Ammon's horn (tissue), 1 donor: ENCODE measurements at places on chromosomes 6 and 20.

- DNase-seq: no peak
Measured at GRCh38 chr20:21286775-21287174, 16.4 kb upstream of the XRN2 start.

GRCh38 chr6:130947464-130947863 lies 115.6 kb downstream of the EPB41L2 start:
- no peak for DNase-seq

DNA sequence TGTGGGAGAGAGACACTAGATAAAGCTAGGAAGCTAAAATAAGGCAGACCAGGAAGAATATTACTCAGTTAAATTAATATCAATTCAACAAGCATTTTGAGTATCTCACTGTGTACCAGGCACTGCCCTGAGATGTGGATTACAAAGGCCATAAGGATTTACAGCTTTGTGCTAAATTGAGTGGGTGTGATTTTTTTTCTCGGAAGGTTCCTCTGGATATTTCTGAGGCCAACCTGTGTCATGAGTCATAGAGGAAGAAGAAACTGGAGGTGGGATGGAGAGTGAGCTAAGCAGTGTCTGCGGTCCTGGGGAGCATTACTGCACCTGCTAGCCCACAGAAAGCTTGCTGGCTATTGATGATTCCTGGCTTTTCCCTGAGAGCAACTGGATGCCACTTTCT lies 135.2 kb downstream of the RFPL4B start:
- no peak for DNase-seq

GRCh38 chr6:89928604-89929003 lies 34.3 kb downstream of the GJA10 start:
- DNase-seq: no peak

GRCh38 chr6:125277838-125278237 lies 23.9 kb downstream of the HDDC2 start:
- DNase-seq: no peak

DNA sequence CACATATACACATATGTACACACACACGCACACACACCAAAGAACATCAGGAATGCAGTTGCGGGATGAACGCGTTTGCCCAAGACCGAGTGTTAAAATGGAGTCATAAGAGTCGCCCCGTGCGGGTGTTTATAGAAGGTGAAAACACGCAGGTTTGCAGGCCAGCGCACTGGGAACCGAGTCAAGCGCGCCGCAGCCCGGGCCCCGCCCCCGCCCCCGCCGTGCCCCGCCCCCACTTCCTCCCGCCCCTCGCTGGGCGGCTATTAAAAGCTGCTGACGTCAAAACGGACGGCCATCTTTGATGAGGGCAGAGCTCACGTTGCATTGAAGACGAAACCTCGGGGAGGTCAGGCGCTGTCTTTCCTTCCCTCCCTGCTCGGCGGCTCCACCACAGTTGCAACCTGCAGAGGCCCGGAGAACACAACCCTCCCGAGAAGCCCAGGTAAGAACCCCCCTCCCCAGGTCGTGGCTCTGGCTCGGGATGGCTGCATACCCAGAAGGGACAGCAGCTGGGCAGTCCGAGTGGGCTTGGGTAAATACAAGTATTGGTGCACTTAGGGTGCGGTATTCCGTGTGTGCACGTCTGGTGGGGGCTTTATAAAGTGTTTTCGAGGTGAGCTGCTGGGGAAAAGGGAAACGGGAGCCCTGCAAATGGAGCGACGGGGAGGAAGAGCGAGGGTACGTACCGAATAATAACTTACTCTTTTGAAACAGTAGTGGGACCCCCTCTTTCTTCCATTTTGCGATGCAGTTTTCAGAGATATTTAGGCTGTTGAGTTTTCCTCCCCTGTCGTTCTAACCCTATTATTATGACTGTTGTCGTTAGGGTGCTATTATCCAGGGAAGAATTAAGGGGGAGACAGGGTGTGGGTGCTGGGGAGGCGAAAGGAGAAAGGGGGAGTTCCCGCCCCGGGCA lies at the start of gene SNAP25:
SNAP25 (plus strand) TSS at position 295 of the 916 bp plus-strand sequence. CDS start 56,662 bp downstream, outside the sequence.
- peak; percentile 92 for DNase-seq

GRCh38 chr6:152368751-152369624 lies 268.2 kb downstream of the SYNE1 start:
- DNase-seq: peak; percentile 76

GRCh38 chr6:62740171-62740570 lies 454.1 kb upstream of the KHDRBS2 start:
- no peak for DNase-seq

DNA sequence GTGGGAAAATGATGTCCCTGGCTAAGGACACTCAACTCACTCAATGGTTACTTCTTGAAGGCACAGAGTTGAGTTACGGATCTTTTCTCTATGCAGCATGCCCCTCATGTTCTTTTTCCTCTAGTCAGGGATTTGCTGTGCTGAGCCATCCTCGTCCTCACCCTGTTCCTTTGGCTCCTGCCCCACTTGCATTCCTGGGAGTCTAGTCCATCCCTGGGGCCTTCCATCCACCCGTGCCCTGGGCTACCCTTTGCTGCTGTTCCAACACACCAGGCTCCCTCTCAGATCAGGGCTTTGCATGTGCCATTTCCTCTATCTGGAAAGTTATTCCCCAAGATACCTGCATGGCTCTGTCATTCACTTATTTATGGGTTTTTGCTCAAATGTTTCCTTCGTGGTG lies 13.3 kb upstream of the KCNG1 start:
- no peak for DNase-seq

GRCh38 chr20:48492015-48492714 lies 335.6 kb downstream of the PREX1 start:
- no peak for DNase-seq

DNA sequence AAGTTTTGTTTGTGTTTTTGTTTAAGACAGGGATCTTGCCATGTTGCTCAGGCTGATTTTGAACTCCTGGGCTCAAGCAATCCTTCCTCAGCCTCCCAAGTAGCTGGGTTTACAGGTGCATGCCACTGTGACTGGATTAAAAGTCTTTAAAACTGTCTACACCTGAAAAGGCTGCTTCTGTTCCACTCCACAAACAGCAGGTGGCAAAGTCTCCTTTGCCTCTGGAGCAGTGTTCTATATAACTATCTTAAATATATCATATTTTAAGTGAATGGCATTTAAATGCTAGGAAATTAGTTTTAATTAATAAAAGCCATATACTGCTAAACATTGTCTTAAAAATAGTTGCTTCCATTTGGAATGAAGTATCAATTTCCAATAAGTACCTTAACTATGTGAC lies 89.2 kb upstream of the BCLAF1 start:
- no peak for DNase-seq

DNA sequence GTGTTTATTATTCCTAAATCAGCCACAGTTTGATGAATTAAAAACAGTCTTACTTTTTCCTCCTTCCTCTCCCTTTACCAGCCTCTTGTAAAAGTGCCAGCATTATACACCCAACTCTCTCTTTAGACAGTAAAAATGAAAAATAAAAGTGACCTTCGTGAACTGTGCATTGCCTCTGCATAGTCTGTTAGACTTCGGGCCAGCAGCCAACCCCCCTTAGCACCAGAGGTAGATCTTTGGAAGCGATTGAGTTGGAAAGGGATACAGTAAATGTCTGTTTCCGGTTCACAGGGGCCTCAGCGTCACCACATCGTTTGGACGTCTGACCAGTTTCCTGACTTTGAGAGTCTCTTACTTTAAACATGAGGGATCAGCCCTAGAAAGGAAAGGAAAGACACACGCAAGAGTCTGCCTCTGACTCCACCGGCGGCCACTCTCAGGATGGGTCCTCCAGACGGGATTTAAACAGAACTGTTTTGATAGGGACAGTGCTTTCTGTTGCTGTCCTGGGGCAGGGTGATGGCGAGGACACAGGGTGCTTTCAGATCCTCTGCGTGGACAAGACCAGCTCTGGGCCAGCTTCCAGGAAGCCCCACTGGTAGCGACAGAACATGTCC lies 206.6 kb upstream of the PREP start:
- DNase-seq: peak; percentile 29

- DNase-seq: no peak
Measured at GRCh38 chr6:159633196-159633595, 59.8 kb downstream of the SOD2 start.

- no peak for DNase-seq
Measured at GRCh38 chr6:164554226-164554625, 755.2 kb downstream of the C6orf118 start.

GRCh38 chr6:35396991-35397390 lies 54.6 kb downstream of the PPARD start:
- no peak for DNase-seq

- DNase-seq: no peak
Measured at GRCh38 chr6:6218759-6219085, 101.7 kb downstream of the F13A1 start.

DNA sequence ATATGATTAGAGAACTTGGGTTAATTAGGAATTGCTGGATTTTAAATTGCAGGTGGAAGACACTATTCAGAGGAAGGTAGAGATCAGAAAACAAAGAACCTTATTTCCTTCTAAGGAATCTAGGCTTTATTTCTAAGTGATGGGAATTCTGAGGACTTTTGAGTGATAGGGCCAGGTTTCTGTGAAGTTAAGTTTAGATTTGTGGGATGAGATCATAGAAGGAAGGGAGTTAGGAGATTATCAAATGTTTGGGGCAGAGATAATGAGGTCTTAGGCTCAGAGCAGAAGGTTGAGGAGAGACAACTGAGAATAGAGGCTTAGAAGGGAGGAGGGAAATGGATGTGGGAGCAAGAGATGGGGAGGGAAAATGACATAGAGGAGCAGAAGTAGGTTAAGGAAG lies 109.7 kb upstream of the MMS22L start:
- no peak for DNase-seq
